Fibroblast of skin of right biceps (primary cell): ENCODE measurements at places on chromosomes 16 and 17.
A peak's percentile ranks its signal among the peaks of the same experiment; 100 is the strongest.

GRCh38 chr16:50596762-50597450, 48.7 kb downstream of the NKD1 start:
- no peak for DNase-seq

- no peak for DNase-seq
These were observed 8.0 kb upstream of the SPATA32 start for GRCh38 chr17:45269912-45270311.

DNA sequence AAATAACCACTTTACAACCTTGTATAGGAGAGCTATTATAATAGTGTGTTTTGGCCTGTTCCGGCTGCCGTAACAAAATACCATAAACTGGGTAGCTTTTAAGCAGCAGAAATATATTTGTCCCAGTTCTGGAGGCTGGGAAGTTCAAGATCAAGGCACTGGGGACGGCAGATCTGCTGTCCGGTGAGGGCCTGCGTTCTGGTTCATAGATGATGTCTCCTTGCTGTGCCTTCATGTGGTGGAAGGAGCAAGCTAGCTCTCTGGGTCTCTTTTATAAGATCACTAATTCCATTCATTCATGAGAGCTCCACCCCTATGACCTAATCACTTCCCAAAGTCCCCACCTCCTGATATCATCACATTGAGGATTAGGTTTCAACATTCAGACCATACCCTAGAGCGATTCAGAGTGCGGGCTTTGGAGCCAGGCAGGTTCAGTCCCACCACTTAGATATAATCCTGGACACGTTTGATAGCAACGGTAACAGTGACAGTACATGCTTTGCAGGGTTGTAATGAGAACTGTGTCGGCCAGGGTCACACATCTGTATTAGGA, 76.2 kb upstream of the ZFHX3 start:
- DNase-seq = no peak

DNA sequence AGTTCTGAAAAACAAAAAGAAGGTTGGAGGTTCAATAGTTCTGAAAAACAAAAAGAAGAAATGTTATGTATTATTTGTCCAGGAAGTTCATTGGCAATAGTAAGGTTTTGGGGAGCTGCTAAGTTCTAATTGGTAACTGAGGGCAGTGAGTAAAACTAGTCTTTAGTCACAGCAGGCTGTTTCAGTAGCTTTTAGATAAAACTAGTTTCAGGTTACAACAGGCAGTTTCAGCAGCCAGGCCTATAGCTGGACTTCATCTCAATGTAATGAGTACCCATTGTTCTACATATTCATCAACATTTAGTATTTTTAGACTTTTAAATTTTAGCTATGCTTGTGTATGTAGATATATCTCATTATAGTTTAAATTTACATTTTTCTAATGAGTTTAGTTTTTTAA, 639.3 kb downstream of the TOX3 start:
- DNase-seq = no peak

GRCh38 chr17:16040710-16041251, 41.2 kb downstream of the TTC19 start:
- DNase-seq = peak; percentile 73

- DNase-seq = no peak
These were observed 11.1 kb downstream of the RAB40B start for GRCh38 chr17:82687375-82687861.

DNA sequence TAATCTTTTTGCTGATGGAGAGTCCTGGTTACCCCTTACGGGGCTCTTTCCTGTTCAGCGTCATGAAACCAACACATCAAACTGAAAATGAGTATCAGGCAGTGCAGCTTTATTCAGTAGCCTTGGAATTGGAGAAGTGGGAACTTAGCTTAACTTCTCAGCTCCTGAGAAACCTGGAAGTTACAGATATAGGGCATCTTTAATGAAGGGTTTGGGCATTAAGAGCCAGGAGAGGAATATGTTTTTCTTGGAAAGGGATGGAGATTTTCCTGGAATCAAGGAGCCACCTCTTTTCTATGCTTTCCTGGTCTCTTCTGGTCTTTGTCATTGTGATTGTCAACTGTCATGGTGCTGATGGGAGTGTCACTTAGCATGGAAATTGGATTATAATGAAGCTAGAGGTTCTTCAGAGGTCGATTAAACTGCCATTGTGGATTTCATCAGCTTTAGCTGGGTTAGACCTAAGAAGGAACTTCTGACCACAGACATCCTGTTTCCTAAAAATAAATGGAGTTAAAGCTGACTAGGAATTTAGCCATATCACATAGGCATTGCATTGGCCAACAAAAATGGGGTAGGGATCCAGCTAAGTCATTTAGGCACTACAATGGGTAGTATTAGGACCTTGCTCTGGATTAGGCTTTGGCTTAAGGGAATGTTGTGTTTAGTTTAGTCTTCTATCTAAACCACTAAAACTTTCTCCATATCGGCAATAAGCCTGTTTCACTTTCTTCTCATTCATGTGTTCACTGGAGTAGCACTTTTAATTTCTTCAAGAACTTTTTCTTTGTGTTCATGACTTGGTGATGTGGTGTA, 186.4 kb downstream of the BCAS3 start:
- peak; percentile 46 for DNase-seq

DNA sequence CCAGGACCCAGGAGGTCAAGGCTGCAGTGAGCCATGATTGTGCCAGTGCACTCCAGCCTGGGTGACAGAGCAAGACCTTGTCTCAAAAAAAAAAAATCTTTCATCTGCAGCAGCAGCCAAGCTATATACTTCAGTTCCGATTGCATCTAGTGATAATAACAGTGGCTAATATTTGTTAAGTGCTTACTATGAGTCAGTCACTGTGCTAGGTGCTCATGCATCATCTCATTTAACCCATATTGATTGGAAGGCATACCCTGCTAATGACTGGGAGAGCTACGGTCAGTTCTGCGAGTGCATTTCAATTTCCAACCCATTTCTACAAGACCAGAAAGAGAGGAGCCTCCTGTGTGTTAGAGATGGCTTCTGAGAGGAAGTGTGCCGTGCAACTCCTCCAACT, 7.7 kb upstream of the TUBG2 start:
- no peak for DNase-seq

- no peak for DNase-seq
These were observed 11.9 kb downstream of the NFATC3 start for GRCh38 chr16:68097088-68097487.

- peak; percentile 70 for DNase-seq
These were observed 52.2 kb downstream of the VPS35L start for GRCh38 chr16:19607616-19608280.

GRCh38 chr17:77877036-77877435, 81.5 kb upstream of the TNRC6C start:
- no peak for DNase-seq

- DNase-seq = peak; percentile 17
These were observed 577 bp downstream of the GSPT1 start for GRCh38 chr16:11915114-11915643.

DNA sequence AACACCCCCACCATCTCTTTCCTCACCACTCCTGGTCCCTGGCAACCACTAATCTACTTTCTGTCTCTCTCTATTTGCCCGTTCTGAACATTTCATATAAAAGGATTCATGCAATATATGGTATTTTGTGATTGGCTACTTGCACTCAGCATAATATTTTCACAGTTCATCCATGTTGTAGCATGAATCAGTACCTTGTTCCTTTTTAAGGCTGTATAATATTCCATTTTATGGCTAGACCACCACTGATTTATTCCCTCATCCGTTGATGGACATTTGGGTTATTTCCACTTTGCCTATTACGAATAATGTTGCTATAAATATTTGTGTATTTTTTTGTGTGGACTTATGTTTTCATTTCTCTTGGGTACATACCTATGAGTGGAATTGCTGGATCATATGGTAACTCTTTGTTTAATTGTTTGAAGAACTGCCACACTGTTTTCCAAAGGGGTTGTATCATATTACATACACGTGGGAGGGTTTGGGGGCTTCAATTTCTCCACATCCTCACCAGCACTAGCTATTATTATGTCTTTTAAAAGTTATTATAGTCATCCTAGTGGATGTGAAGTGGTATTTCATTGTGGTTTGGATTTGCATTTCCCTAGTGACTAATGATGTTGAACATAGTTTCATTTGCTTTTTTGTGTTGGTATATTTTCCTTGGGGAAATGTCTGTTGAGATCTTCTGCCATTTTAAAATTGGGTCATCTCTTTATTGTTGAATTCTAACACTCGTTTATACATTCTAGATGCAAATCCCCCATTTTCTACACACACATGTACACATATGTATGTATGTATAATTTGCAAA, 26.3 kb downstream of the SEC14L5 start:
- no peak for DNase-seq

DNA sequence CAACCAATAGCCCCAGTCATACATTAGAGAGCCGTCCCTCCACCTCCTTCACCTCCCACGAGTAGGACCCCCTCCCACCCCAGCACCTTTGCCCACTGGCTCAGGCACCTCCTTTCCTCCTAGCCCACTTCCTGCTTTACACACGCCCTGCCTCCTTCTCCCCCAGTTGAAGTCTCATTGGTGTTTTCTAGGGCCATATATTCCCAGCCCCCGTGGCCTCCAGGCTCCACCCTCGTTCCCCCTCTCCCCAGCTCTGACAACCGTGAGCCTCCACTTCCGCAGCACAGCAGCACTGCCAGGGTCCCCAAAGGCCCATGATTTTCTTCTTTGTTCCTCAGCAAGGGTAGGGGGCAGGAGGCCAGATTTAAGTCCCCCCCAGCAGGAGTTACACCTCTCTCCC, 340.3 kb upstream of the TNRC6C start:
- DNase-seq = no peak

GRCh38 chr16:17128791-17129190, 342.0 kb downstream of the XYLT1 start:
- no peak for DNase-seq

GRCh38 chr17:273981-274832, 78.4 kb downstream of the RPH3AL start:
- no peak for DNase-seq

DNA sequence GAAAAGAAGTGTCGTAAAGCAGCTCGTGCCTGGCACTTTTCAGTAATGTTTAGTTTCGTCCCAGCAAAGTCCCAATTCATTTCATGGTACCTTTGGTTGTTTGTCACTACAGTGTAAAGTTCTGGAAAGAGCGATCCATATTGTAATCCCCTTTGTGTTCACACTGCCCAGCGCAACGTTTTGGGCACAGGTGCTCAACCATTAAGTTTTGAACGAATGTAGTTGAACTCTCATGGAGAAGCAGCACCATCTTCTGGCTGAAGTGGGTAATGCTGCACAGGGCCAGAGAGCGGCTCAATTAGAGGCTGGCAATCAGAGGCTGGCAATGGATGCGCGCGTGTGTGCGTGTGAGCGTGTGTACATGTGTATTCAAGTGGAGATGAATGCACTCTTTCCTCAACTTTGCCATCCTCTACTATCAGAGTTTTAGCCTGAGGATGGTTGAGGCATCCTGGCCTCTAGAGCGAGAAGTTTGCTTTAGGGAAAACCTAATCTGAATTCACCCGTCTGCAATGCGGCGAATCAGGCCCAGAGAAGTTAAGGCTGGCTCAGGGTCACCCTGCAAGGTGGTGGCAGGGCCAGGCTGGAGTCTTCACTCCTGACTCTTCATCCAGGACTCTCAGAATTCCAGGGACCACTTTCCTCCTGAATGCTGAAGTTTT, 29.9 kb downstream of the DYNLL2 start:
- DNase-seq = peak; percentile 58

GRCh38 chr16:57579361-57579665, 36.9 kb downstream of the ADGRG5 start:
- no peak for DNase-seq

GRCh38 chr17:71482625-71483024, 638.2 kb upstream of the SOX9 start:
- no peak for DNase-seq

- no peak for DNase-seq
These were observed 299.1 kb upstream of the FOXF1 start for GRCh38 chr16:86211265-86211664.

DNA sequence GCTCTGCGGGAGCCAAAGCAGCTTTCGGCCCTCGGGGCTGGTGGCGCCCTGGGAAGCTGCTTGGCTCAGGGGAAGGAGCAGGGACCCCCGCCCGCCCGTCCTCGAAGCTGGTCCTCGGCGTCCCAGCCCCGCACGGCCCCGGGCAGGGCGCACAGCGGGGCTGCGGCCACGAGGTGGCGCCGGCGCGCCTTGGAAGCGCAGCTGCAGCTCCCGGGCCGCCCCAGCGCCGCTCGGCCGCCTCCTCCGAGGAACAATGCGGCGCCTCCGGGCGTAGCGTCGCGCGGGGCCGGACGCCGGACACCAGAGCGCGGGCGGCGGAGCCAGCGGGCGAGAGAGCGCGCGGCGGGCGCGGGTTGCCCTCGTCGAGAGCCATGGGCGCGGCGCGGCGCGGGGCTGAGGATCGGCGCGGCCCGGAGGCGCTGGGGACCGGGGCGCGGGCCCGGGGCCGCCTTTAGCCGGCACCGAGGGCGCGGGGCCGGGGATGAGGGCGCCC, at the start of gene MGAT5B:
Gene MGAT5B, plus strand, starts transcription at position 229 of the 493 bp plus-strand sequence. CDS start 626 bp downstream, outside the sequence.
- DNase-seq = peak; percentile 75

- DNase-seq = no peak
These were observed 19.2 kb downstream of the CD300LB start for GRCh38 chr17:74512036-74512435.

DNA sequence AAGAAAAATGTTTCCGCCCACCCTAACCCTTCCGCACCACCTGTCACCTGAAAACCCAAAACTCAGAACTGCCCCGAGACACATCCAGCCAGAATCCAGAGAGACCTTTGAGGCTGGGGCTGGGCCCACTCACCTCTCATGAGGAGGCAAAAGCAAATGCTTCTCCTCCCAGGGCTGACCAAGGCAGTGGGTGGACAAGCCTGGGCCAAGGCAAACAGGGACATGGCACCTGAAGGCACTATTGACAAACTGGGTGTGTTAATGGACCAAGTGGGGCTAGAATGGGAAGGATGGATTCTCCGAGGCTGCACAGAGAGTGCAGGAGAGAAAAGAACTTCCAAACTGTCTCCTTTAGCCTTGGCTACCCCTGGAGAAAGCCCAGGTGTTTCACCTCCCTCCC, 54.4 kb downstream of the SOX9 start:
- no peak for DNase-seq

DNA sequence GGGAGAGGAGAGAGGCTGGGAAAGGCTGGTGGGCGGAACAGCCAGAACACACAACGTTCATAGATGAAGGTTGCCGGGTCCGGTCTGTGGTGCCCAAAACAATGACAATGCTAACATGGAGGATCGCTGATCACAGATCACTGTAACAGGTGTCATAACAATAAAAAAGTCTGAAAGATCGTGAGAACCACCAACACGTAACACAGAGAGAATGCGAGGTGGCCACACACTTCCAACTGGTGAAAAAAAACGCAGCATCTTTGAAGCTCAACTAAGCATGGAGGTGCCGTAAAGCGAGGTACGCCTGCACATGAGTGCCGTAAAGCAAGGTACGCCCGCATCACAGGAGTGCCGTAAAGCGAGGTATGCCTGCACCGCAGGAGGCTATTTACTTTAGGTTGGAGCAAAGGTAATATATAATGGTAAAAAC, 42.3 kb downstream of the ABR start:
- peak; percentile 26 for DNase-seq
